Right renal pelvis (tissue), 4 donors: ENCODE measurements at places on chromosomes 16 and 17. TPM values are rescaled to one million over a fixed set of nuclear protein-coding genes. Genes with fewer than 3 reads are reported as not detected.

The SYCE1L gene
- 3.7 TPM for polyA plus RNA-seq

The TMC6 gene
- polyA plus RNA-seq: 30.2 TPM

The PIP4K2B gene
- polyA plus RNA-seq: 74.1 TPM

The CCL8 gene
- 0.12 TPM for polyA plus RNA-seq

DNA sequence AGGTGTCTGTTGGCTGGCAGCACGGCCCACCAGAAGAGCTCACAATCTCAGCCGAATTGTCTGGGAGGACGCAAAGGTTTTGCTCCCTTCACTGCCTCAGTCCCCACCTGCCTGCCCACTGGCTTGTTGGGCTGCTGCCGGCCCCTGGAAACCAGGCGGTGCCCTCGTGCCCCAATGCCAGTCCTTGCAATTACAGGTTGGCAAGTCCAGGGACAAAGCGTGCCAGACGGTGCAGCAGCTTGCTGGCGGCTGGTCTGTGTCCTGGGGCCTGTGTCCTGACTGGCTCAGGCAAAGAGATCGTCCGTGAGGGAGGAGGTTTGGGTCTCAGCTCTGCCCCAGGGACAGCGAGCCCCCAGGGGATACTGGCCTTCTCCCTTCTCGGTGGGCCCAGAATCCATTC, 24.6 kb upstream of the SPNS2 start:
- DNase-seq: no peak

DNA sequence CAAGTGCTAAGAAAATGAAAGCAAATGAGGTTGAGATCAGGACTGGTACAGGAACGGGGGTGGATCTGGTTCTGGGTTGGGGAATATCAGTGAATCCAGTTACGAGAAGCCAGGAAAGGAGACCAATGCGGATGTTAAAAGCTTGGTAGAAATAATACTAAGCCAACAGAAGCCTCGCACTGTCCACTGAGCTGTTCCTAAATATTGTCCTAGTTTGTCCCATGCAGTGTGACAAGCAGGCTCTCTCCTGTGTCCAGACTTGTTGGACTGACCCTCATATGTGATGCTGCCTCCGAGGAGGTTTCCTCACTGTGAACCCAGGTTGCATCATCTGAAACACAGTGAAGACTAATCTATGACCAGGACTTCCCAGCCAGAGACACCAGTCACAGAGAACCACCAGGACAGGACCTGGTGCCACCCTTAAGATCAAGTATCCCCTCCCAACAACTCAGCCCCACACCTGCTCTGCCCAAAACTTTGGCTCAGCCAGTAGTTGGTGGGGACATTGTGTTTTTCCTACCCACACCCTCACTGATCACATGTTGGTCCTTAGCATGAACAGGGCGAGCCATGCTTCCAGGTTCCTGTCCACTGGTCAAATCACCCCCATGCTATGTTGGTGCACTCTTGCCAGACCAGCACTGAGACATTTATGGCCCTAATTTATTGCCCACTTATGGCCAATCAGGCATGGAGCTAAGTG, 32.7 kb upstream of the SCNN1B start:
- DNase-seq: no peak

DNA sequence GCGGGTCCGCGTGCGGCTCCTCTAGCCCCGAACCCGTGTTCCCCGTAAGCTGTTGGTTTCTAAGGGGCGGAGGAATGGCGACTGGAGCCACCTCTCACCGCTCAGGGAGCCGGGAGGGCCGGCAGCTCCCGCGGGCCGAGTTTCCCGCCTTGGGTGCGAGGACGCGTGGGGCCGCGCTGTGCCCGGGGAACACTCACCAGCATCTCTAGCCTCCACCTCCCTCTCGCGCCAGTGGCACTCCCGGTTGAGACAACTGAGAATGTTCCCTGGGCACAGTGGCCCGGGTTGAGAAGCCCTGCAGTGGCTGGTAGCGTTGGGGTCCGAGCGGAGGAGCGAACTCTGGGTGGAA, 560 bp downstream of the TELO2 start:
- no peak for DNase-seq

- no peak for DNase-seq
Measured at GRCh38 chr16:4298761-4299522, 16.9 kb upstream of the GLIS2 start.

DNA sequence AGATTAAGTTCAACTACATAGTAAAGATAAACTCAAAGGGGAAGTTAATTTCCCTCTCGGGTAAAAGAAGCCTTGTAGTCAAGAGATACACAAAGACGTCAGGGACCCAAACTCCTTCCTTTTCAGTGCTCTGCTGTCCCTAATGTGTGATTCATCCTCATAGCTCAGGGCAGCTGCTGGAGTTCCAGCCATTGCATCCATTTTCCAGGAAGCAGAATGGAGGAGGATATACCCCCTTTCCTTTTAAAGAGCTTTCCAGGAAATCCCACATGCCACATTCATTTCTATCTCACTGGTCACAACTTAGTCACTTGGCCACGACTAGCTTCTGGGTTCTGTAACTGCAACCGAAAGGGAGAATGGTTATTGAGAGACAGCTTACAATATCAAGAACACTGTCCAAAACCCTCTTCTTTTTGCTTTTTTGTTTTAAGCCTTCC, 95.3 kb downstream of the SOCS1 start:
- no peak for DNase-seq

- no peak for DNase-seq
Measured at GRCh38 chr17:68306819-68307218, 15.5 kb downstream of the ARSG start.

GRCh38 chr17:75065562-75066151, 18.6 kb downstream of the KCTD2 start:
- no peak for DNase-seq

DNA sequence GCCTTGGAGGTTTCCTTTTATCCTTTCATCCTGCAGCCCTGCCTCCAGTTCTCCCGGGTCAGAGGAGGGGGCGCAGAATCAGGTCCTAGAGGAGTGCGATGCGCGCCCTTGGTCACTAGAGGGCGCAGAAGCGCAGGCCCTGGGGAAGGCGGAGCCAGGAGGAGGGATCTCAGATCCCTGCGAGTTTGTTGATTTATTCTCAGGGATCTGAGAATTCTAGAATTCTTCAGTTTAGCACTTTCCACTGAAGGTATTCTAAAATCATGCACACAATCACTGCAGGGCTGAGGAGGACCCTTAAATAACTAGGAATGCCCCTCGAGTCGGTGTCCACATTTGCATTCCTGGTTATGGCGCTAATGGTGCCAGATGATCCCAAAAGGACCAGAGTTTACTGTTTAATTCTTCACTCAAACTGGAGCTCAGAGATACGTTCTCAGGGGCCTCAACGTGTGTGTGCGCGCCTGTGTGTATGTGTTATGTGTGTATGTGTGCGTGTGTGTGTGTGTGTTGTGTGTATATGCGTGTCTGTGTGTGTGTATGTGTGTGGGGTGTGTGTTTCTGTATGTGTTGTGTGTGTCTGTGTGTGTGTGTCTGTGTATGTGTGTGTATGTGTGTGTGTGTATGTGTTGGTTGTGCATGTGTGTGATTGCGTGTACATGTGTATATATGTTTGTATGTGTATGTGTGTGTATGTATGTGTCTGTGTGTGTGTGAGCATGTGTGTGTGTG, 6.9 kb upstream of the ELAC2 start:
- peak; percentile 63 for DNase-seq

DNA sequence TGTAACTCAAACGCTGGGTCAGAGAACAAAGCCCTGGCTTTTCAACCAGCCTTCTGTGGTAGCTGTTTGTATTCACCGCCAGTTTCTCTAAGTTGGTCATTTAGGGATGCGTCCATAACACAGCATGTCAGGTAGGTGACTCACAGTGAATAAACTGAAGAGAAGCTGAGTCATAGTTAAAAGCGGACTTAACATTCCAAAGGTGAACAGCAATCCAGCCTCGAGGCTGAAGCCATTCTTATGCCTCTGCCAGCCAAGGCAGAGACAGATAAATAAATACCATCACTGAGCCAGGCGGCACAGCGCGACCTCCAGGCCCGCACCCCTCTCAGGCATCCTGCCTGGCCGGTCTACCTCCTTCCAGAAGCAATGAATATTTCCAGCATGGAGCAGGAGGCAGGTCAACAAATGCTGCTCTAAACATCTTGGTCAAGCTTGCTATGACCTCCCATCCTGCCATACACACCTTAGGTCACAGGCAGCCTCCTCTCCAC, 12.4 kb upstream of the CACNG4 start:
- no peak for DNase-seq

DNA sequence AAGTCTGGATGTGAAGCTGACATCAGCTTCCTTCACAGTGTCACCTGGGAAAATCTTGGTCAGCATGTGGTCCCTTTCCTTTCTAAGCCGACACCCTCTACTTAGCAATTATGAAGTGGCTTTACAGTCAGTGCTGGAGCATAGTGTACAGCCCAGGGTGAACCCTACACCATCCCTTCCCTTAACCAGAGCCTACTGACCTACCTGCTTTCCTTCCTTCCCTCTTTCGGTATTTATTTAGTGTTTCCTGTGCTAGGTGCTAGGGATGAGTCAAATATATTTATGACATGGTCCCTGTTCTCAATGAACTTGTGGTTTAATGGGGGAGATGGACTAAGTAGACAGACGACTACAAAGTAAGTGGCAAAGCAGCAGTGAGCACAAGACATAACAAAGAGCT, 77.5 kb downstream of the CDK5R1 start:
- DNase-seq: no peak

DNA sequence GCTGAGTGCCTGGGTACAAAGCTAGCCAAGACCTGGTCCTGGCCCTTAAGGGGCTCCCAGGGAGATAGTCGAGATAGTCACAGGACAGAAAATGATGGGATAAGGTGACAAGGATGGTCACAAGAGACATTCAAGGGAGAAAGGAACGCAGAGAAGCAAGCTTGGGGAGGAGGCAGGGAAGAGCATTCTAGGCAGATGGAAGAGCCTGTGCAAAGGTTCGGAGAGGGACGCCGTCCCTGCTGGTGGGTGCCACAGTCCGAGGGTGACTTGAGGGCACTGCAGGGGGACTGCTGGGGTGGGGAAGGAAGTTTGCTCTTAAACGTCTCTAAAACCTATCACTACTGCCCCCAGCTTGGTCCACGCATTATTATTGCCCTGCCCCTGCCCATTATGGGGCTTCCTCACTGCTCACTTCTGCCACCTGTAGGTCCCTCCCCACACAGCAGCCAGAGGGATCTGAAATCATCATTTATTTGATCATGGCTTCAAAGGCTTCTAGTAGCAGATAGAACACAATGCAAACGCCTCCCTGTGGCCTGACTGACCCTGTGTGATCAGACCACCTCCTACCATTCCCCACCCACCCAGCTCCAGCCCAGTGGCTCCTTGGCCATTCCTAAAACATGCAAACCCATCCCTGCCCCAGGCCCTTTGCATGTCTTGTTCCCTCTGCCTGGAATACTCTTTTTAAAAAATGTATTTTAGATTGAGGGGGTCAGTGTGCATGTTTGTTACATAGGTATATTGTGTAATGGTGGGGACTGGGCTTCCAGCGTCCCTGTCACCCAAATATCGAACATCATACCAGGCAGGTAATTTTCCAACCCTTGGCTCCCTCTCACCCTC, 60.3 kb downstream of the RMI2 start:
- DNase-seq: no peak

- no peak for DNase-seq
Measured at GRCh38 chr17:78268951-78269905, 37.8 kb downstream of the TMEM235 start.

DNA sequence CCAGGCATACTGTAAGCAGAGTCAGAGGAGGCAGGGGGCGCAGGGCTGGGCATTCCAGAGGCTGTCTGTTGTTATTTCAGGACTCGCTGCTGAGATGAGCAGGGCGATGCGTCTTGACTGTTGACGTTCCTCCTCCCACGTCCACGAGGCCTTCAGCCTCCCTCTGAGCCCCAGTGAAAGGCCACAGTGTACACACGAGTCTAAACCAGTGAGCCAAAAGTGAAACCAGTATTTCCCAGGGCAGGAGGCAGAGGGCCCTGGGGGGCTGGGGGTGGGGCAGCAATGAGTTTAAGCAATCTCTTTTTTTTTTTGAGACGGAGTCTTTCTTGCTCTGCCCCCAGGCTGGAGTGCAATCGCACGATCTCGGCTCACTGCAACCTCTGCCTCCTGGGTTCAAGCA, 21.5 kb downstream of the SMTNL2 start:
- no peak for DNase-seq

- DNase-seq: no peak
Measured at GRCh38 chr17:34714475-34715410, 135.4 kb downstream of the TMEM132E start.

GRCh38 chr16:8846401-8846932, 22.3 kb downstream of the CARHSP1 start:
- DNase-seq: no peak

- DNase-seq: no peak
Measured at GRCh38 chr16:75983741-75984381, 257.6 kb upstream of the CPHXL start.

DNA sequence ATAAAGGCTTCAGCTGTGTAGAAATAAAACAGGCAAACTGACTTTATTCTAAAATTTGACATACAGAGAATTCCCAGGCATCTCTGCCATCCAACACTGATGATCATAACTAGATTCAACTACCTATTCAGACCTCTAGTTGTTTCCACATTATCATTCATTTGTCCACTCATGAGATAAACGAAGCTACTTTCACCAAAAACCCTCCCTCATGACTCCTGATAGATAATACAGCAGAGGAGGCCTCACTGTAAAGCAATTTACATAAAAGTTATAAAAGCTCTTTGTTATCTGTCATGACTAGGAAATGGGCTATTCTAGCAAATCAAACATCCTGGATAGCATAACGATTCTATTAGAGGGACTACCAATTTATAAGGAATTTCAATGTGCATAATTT, 19.6 kb upstream of the RFFL start:
- no peak for DNase-seq

DNA sequence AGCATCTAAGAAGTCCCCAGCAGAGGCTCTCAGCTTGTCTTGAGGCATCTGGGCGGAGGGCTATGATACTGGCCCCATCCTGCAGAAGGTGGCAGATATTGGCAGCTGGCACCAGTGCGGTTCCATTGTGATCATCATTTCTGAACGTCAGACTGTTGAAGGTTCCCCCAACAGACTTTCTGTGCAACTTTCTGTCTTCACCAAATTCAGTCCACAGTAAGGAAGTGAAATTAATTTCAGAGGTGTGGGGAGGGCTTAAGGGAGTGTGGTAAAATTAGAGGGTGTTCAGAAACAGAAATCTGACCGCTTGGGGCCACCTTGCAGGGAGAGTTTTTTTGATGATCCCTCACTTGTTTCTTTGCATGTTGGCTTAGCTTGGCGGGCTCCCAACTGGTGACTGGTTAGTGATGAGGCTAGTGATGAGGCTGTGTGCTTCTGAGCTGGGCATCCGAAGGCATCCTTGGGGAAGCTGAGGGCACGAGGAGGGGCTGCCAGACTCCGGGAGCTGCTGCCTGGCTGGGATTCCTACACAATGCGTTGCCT, at the start of gene CIITA:
TSS of gene CIITA (plus strand) at position 404 of the 543 bp plus-strand sequence. CDS start at position 533, 129 bp downstream.
- no peak for DNase-seq

DNA sequence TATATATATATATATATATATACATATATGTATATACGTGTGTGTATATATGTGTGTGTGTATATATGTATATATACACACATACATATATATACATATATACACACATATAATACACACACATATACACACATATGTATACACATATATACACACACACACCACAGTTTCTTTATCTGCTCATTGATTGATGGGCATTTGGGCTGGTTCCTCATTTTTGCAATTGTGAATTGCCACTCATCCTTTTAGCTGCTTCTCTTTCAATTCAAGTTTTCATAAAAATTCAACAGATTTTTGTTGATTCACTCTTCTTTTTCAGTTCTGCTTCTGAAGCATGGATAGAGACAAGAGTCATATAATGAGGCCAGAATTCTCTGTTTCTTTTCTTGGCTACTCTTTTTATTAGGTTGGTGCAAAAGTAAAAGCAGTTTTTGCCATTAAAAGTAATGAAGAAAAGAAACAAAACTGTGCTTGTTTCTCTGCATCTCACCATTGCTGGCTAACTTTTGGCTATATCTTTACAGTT, 44.5 kb downstream of the SLFN5 start:
- DNase-seq: no peak
